ENCODE measurements at places on chromosomes 13 and 19.

GRCh38 chr13:28544026-28544425, 49.1 kb upstream of the FLT1 start:
- DNase-seq, result peak; percentile 53

GRCh38 chr13:104204177-104204576, 1138.0 kb upstream of the SLC10A2 start:
- no peak for DNase-seq

GRCh38 chr19:13597640-13598039, 91.4 kb upstream of the CACNA1A start:
- peak; percentile 51 for DNase-seq

DNA sequence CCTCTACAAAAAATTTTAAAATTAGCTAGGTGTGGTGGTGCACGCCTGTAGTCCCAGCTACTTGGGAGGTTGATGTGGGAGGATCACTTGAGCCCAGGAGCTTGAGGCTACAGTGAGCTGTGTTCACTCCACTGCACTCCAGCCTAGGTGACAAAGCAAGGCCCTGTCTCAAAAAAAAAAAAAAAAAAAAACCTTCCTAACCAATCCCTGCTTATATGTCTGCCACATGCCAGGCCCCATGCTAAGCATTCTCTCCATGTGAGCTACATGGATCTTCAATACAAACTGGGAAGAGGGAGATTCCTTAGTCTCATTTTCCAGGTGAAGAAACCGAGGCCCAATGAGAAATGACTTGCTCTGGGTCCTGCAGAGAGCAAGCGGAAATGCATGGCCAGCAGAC, 2.3 kb upstream of the OVOL3 start:
- DNase-seq, result no peak

- DNase-seq, result peak; percentile 49
Measured at GRCh38 chr13:35995136-35995535, 136.0 kb downstream of the DCLK1 start.

GRCh38 chr13:75079226-75079625, 402.7 kb downstream of the TBC1D4 start:
- peak; percentile 33 for DNase-seq

GRCh38 chr13:72127031-72127430, 260.0 kb upstream of the DACH1 start:
- no peak for DNase-seq

DNA sequence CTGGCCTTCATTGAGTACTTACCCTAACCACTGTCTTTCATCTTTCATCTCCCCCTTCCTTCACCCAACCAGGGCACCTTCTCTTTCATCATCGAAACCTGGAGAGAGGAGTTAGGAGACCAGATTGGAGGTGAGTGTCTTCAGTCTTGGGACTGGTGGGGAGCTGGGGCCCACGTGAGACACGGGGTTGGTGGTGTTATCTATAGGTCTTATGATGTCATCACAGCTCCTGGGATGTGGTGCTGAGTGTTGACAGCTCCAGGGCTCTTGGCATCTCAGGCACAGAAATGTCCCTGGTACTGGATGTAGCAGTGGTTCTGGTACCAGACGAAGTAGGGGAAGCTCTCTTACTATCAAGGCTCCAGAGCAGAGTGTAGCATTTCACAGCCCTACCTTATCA, 1.8 kb downstream of the DLL3 start:
- no peak for DNase-seq

DNA sequence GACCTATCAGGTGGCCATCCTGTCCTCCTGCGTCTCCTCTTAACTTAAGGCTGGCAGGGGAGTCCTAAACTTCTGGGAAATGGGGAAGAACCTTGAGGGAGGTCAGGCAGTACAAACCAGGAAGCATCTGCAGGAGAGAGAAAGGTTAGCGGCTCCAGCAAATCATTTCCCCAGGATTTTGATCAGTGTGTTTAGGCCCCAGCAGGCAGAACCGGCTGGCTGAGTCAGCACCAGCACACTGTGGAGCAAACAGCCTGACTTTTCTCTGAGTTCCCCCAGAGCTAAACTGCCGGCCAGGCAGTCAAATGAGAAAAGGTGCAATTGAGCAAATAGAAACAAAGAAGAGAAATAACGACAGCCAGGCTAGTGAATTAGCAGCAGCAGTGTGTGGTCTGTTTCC, 46.7 kb upstream of the MEDAG start:
- DNase-seq, result no peak

- DNase-seq, result no peak
Measured at GRCh38 chr13:39110518-39111097, 72.4 kb downstream of the NHLRC3 start.

- DNase-seq, result no peak
Measured at GRCh38 chr13:113447596-113447995, 5.7 kb downstream of the ADPRHL1 start.

DNA sequence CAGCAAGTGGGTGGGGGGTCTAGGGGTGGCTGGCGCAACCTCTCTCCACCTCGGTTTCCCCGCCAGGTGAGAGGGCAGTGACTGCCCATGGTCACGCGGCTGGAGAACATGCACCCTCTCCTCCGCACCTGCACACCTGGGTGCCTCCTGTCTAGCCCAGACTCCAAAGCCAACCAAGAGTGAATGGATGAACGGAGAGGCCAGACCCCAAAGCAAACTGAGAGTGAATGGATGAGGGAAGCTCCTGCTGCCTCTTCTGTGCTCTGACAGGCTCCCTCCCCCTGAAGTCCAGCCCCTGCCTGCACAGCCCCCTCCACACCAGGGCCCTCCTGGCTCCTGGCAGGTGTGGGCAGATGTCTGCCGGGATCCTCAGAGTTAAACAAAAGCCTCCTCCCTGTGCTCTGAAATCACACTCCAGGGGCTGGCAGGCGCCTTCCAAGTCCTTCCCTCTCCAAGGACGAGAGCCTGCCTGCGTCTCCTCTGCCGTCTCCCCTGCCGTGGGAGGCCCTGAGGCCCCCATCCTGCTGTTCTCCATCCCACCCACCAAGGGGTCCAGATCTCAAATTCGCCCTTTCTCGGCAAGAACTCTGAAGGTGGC, 2.2 kb downstream of the SBNO2 start:
- no peak for DNase-seq

DNA sequence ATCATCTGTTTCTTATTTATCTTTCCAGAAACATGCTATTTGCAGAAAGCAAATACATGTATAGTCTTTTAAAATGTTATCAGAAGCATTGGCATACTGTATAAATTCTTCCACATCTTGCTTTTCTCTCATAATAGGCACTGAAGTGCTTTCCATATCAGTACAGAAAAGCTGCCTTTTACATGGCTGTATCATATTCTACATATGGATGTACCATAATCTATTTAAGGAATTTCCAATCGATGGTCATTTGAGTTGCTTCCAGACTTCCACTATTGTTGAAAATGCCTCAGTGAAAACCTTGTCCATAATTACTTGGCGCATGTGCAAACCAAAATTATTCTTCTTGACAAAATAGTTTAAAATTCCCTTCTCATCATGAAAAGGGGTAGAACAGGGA, 272.5 kb downstream of the LHFPL6 start:
- DNase-seq, result no peak

GRCh38 chr19:1568320-1569019, at the start of gene MEX3D:
MEX3D (minus strand) TSS chr19:1568325; CDS start chr19:1568058, 267 bp downstream.
- peak; percentile 59 for DNase-seq

- DNase-seq, result no peak
Measured at GRCh38 chr19:50640368-50640767, 687 bp upstream of the SYT3 start.

DNA sequence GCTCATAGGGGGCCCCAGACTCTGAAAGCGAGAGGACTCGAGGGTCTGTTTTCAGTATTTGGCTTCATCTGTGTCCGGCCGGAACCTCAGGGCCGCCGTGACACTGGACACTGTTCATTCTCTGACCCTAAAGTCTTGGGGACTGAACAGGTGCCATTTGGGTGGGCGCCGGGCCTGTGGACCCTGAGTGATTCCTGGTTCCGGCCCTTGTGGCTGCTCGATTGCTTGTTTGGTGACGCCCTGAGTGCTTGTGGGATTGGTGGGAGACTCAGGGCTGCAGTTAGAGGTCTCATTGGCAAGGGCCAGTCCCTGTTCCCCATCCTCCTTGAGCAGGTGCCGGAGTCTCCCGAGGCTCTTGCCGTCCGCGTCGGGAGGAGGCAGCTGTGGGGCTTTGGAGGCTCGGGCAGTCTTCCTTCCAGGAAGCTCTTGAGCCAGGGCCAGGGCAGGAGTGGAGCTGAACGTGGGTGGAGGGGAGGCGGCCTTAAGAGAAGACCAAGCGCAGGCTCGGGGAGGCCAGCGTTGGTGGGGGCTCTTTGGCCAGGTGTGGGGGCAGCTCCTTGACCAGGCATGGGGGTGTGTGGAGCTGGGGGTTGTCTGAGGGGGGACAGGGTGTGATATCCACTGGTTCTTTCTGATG, 4.7 kb downstream of the PTBP1 start:
- no peak for DNase-seq

DNA sequence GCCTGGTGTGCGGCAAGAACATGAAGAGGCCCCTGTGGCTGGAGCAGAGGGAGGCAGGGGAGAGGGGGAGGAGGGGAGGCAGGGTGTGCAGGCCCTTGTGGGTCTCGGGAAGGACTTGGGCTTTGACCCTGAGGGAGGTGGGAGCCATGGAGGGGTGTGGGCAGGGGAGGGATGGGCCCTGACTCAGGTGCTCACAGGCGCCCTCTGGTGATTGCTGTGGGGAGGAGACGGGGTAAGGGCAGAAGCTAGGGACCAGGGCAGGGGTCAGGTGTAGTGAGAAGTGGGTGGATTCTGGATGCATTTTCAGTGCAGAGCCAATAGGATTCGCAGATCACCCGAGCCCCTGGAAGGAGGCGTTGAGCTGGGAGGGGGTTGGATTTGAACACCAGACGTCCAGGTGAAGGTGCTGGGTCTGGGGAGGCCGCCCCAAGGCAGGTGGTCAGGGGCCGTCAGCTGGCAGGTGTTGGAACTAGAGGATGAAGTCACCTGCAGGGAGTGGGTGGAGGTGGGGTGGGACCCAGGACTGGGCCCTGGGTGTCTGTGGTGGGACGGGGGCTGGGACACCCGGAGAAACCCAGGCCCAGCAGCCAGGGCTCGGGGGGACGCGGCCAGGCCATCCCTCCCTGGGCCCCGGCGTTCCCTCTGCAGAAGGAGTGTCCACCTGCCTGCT, 185.4 kb downstream of the KDM4B start:
- no peak for DNase-seq

DNA sequence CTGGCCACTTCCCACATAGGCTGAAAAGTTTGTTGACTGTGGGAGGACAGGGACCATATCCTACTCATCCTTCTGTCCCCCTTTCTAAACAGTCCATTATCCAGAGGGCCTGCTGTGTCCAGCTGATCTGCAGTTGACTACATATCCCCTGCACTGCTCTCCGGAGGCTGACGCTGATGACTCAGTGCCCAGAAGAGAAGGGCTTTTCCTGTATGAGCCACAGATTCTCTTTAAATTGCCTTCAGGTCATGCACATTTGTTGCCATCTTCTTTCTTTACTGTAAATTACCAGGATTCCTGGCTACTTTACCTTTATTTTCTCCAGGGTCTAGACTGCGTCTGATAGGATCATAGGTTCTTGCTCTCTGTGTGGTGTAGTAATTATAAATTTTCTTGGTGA, 125.2 kb downstream of the LACC1 start:
- DNase-seq, result no peak
